ENCODE measurements at places on chromosomes 1 and 21.

GRCh38 chr21:34815831-34816705 is 147.3 kb downstream of the CLIC6 start:
- no peak for DNase-seq

GRCh38 chr1:93908394-93909145 is 660 bp downstream of the GCLM start:
- peak; percentile 37 for DNase-seq

GRCh38 chr1:115430441-115431158 is 92.6 kb upstream of the NGF start:
- no peak for DNase-seq

DNA sequence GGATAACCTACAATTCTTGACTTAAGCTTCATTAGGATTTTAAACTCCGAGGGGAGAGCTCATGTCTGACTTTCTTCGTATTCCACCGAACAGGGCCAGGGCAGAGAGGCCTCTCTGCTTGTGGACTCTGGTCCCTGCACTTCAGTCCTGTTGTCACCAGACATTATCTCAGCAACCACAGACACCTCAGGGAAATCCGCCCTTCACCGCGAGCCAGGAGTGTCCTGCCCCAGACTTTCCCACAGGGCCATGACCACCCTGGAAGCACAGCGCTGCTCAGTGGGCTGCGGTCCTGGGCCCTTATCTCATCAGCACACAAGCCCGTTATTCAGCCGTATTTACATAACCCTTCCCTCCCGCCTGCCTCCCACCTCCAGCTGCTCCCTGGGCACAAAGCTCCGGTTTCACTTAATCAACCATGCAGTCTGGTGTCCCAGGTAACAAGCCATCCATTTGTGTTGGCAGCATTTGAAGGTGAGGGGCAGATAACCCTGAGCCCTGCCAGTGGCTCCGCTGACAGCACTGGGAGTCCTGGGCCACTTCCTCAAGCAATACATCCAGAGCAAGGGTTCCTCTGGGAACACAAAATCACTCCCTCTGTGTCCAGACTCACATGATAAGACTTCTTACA is 122.8 kb upstream of the RAB4A start:
- DNase-seq: no peak

DNA sequence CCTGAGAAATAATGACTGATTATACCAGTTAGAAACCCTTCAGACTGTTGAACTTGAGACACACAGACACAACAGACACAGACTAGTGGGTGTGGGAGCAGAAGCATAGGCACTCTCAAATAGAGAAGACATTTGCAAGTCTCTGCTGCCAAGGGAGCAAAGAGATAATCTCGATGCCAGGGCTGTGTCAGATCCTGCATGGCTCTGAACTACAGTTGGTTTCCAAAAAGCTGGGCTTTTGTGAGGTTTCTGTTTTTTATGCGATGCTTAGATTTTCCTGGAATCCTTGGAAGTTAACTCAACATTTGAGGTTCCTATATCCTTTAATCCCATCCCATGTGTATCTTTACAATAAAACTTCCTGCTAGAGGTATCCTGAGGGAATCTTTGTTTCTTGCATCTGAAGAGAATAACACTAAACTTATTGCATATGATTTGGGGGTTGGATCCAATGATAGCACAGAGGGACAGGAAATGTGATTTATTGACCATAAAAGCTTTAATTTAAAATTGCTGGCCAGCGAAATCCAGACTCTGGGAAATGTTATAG is 236.4 kb downstream of the SPATA17 start:
- DNase-seq: no peak

DNA sequence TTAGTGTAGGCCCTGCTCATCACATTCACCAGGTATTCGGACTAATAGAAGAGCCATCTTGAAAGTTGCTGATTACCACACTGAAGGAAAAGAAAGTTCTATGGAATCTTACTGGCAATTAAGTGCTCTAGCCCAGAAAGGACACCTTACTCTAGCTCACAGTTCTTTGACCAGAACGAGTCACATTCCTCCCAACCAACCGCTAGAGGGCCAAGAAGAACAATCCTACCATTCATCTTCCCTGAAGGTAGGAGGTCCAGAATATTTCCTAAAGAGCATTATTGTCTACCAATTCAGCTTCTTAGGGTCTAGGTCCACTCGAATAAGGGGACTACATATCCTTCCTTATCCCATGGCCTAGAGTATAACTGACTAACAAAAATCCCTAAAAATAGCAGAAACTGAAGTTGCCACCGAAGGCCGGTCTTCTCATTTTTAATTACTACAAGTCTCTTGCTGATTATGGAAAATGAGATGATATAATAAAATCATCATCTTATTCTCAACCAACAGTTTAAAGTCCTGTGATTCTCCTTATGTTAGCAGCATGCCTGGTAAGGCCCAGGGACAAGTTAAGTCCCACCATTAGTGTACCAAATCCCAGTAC is 2.7 kb upstream of the FMO1 start:
- DNase-seq: no peak

GRCh38 chr21:36557316-36557715 is 77.4 kb upstream of the CLDN14 start:
- no peak for DNase-seq

DNA sequence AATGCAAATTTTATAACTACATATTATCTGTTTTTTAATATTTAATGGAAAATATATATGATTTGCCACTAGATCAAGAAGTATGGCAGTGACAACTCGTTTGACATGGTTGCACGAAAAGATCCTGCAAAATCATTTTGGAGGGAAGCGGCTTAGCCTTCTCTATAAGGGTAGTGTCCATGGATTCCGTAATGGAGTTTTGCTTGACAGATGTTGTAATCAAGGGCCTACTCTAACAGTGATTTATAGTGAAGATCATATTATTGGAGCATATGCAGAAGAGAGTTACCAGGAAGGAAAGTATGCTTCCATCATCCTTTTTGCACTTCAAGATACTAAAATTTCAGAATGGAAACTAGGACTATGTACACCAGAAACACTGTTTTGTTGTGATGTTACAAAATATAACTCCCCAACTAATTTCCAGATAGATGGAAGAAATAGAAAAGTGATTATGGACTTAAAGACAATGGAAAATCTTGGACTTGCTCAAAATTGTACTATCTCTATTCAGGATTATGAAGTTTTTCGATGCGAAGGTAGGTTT is 556 bp downstream of the IFI44 start:
- DNase-seq: no peak

GRCh38 chr1:55943721-55944435 is 635.5 kb downstream of the PLPP3 start:
- no peak for DNase-seq

DNA sequence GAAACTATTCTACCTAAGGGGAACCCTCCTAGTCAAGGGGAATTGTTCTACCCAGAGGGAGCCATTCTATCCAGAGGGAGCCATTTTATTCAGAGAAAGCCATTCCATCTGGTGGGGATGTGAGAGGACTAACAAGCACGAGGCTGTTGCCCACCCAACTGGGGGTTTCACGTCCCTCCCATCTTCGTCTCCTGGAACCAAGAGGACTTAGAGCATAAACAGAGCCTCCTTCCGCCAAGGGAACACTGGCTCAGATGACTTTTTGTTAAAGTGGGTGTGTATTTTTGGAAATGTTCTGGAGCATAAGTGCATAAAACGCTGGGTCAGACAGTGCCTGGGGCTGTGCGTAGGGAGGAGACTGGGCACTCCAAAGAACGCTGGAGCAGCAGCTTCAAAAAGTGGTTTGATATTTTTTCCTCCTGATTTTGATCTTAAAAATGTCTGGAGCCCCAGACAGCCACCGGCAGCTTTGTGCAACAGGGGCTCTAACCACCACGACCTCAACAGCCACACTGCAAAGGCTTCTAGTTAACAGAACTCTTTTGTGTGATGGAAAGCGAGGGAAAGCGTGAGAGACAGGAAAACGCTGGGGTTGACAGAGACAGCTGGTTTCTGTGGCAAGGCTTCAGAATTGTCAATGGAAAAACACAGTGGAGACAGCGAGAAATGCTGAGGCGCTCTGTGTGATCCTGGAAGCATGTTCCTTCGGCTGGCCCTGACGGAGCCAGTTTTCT is 363.6 kb upstream of the CAMK1G start:
- DNase-seq: no peak

GRCh38 chr1:204094313-204094729 is 21.4 kb downstream of the SOX13 start:
- DNase-seq: no peak

GRCh38 chr1:210655511-210655910 is 326.8 kb downstream of the HHAT start:
- DNase-seq: no peak

DNA sequence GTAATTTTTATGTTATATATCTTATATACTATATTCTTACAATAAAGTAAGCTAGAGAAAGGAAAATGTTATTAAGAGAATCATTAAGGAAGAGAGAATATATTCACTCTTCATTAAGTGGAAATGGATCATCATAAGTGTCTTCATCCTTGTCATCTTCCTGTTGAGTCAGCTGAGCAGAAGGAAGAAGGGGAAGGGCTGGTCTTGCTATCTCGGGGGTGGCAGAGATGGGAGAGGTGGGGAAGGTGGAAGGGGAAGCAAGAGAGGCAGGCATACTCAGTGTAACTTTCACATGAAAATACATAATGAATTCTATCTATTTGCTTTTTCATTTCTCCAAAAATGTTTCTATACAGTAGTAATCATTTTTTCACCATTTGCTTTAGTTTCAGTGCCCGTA is 5.1 kb downstream of the DNASE2B start:
- DNase-seq: no peak

- DNase-seq: no peak
These were observed 469.5 kb upstream of the CHRM3 start for GRCh38 chr1:238916828-238917227.

DNA sequence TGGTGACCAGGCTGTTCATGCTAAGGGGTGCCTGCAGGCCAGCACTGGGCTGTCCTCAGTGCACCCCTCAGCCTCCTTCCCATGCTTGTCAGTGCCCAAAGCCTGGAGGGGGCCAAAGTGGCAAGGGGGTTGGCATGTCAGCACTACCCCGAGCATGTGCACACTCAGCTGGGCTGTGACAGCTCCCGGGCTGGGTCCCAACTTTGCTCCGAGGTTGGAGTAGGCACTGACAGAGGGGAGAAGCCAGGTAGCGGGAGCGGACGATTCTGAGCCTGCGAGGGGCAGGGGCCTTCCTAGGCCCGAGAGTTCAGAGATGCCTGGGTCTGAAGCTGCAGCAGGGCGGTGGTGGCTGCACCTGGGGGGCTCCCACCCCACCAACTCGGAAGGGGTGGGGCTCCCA is 119.0 kb downstream of the MAST2 start:
- no peak for DNase-seq

DNA sequence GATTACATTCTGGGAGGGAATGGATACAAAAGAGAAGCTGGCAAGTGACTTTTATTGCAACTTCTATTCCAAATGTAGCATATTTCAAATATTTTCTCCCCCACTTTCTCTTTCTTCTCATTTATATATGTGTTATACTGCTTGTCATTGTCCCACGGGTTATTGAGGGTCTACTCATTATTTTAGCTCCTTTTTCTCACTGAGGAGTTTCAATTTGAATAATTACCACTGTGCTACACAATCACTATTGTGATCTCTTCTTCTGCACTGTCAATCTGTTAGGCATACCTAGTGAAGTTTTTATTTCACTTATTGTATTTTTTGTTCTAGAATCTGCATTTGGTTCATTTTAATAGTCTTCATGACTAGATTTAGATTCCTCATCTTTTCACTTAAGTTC is 339.7 kb downstream of the PTPRC start:
- DNase-seq: no peak

DNA sequence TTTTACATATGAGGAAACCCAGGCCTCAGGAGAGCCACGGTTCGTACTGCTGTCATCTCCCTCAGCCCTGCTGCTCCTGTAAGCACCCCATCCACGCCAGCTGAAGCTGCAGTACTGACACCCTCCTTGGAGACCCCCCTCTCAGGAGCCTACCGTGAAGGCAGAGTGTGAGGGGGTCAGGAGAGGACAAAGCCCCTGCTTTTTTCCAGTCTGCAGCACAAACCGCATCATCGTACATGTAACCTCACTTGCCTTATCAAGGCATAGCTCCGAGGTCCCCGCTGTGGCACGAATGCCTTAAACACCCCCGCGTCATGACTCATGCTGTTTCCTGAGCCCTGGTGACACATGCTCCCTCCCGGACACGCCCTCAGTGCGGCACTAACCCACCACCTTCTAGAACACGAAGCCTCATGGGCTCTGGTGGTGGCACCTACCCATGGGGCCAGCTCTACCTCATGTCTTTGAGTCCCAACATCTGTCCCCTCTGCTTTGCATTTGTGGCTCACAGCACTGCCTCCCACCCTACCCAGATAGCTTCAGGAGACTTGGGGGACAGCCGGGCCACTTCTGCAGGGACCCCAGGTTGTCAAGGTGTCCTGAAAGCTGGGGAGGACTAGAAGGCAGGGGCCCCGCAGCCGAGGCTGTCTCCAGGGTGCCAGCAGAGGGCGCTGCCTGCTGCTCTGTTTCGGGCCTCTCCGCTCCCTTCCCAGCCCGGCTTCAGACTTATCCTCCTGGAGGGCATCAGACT is 4.9 kb downstream of the SH3BGRL3 start:
- DNase-seq: peak; percentile 87

DNA sequence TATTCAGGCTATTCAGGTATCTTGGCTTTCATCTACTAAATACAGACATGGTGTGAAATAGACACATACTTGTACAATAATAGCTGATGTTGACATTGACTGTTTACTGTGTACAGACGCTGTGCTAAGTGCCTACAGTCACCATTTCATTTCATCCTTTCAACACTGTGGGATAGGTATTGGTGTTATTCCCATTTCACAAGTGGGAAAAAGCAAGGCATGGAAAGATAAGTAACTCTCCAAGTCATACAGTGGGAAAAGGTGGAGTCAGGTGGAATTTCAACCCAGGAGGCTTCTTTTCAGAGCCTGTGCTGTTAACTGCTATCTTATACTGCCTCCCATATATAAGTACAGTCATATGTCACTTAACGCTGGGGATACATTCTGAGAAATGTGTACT is 49.6 kb upstream of the ATP1A1 start:
- no peak for DNase-seq

- no peak for DNase-seq
These were observed 640.7 kb upstream of the PTBP2 start for GRCh38 chr1:96080925-96081324.

- no peak for DNase-seq
These were observed 52.2 kb downstream of the GREM2 start for GRCh38 chr1:240559781-240560180.

DNA sequence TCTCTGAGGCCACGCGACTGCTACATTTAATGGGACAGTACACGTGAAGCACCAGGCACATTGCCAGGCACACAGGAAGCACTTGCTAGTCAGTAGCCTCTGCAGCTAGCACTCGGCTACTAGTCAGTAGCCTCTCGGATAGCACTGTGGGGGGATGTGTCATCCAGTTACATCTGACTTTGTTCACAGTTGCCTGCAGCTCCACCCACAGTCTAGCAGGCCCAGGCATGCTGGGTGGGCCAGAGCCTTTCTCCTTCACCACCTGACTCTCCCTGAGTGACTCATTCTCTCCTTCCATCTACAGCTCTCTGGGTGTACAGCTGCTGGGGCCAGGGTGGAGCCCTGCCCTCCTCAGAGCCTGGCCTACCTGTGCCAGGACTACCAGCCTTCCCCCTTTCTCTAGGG is 51.5 kb downstream of the PTPRF start:
- no peak for DNase-seq
